ENCODE measurements at places on chromosomes 4 and X.

DNA sequence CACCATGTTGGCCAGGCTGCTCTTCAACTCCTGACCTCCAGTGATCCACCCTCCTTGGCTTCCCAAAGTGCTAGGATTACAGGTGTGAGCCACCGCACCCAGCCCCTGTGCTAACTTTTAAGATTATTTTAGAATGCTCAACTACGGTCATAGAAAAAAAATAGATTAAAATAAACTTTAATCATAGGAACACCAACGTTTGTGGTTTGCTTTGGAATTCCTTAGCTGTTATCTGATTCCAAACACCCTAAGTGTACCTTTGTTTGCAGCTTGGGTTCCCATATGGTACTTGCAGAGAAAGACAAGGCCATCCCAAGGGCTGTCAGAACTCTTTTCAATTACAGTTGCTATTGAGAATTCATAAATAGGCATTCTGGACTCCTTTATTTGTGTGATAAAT, 90.1 kb upstream of the EFHC2 start:
- no peak for DNase-seq

DNA sequence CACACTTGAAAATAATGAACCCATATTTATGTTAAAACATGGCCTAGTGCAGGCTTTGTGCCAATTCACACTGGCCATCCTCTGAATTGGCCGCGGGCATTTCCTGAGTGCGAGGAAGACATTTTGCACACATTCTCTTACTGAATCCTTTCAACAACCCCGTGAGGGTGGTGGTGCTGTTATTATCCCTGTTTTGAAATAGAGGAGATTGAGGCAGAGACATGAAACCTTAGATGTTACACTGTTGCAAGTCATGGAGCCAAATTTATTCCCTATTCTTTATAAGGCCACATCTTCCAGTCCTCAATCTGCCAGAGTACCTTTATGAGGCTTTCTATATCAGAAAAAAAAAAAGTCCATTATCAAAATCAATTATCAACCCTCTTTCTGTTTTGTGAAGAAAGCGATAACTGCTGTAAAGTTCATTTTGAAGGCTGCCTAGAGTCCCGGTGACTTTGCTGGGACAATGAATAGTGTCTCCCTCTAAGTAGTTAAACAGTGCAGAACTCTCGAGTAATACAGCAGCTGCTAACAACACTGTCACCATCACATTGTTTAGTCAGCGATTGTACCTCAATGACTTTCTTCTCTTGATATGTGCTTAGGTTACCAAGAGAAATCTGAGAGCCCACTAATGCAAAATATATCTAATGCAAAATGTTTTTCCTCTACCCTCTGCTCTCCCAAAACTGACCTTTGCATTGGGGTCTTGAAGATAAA, 242.3 kb upstream of the PPARGC1A start:
- DNase-seq, result peak; percentile 17

DNA sequence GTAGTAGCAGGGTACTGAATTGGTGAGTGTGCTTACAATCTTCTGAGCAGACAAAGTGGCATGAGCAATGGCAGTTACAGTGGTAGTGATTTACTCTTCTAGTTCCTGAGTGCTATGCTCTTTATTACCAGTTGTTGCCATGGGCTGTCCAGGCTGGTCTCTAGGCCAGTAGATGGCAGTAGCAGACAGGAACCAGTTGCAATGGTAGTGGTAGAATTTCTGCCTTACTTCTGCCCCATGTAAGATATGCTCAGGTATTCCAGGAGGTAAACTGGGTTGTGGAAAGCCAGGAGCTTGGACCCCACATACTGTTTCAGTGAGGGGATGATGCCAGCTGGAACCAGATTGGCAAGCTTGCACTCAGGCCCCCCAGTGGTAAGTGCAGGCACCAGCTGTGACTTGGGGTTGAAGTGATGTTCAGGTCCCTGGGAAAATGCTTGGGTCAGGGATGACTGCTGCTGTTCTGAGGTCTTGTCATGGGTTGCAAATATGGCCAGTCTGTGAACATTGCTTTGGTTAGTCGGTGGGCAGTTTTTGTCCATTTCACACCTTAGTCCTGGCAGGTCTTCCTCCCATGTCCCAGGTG, 63.0 kb upstream of the ZXDB start:
- peak; percentile 2 for DNase-seq

GRCh38 chr4:111761531-111761930, 383.7 kb upstream of the FAM241A start:
- no peak for DNase-seq

DNA sequence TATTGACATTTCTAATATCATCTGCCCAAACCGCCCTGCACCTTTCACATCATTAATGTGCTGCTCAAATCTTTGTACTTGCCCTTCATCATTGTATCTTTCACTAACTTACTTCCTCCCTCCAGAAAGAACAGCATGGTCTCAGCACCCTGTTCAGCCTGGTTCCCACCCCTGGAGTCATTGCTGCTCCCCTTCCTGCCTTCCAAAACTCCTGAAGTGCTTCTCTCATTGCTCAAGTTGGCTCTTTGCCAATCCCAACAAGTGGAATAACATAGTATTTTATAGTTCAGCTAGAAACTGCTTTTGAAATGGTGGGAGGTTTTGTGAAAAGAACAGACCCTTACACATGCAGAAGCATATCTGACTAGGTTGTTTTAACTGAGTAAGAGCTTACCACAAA, 14.0 kb upstream of the TTC29 start:
- DNase-seq, result peak; percentile 50

DNA sequence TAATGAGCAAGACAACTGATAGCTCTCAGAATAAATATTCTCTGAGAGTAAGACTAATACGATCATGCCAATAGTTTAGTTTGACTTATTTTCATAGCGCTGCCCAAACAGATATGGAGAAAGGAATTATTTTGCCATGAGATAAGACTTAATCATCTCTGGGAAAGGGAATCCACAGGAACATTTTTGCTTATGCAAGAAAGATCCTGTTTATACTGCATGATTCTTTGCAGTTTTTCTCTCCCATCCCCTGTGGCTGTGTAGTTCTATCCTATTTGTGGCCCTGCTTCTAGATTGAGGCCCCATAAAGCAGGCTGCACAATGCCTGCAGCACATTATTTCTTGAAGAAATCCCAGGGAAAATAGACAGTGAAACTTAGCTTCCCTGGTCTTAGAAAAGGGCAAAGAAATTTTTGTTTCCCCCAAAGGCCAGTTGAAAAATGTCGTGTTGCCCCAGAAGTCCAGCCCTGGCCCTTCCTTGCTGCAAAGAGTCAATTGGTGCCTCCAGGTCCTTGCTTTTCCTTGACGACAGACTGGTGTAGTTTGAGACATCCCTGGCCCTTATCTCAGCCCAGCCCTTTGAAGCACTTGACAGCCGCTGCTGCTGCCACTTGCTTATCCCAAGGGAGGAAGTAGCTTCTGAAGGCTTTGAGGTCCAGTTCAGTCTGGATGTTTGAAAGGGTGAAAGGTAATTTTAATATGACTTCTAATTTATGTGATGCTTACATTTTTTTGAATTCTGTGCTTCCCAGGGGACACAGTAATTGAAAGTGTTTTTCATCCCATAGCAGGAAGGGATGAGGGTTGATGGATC, 45.0 kb upstream of the SH3RF1 start:
- DNase-seq, result peak; percentile 62

Measured in LHCN-M2 (cell line).